ENCODE measurements at places on chromosomes 7 and 10.

GRCh38 chr10:54501929-54502328, 299.1 kb downstream of the PCDH15 start:
- DNase-seq, result no peak

GRCh38 chr10:132537684-132538001, at the start of gene INPP5A:
Gene INPP5A, plus strand, starts transcription at chr10:132537787. Its CDS starts 310 bp downstream, at chr10:132538097.
- DNase-seq, result no peak

GRCh38 chr10:119737039-119737663, 11.3 kb downstream of the INPP5F start:
- DNase-seq, result no peak

GRCh38 chr10:86311190-86311589, 55.4 kb downstream of the GRID1 start:
- DNase-seq, result no peak

DNA sequence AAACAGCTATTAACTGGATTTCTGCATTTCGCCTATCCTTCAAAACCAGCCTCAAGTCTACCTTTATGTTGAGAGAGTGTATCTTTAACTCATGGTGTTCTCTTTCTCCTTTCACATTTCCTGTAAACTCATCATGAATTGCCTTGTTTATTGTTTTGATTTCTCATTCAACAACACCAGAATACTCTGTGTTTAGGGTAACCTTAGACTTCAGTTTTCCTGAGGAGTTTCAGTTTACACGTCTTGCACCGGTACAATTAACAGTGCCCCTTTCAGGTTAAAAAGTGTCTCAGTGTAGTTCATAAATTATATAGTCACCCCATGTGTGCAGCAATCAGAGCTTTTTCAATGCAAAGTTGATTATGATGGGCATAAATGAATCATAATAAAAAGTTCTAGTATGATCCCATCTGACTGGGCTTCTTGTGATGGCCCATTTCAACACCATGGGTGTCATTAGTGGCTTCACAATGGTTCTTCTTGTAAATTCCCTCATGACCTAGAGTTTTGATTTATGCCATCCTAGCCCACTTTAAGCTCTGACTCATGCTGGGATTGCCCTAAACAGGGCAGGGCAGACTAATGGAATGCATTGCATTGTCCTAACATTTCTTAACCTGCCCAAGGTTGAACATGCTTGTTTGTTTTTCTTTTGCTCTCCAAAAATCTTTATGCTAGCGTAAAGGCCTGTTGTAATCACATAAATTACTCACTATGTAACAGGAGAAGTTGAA, 22.0 kb downstream of the ITGB8 start:
- DNase-seq, result no peak

DNA sequence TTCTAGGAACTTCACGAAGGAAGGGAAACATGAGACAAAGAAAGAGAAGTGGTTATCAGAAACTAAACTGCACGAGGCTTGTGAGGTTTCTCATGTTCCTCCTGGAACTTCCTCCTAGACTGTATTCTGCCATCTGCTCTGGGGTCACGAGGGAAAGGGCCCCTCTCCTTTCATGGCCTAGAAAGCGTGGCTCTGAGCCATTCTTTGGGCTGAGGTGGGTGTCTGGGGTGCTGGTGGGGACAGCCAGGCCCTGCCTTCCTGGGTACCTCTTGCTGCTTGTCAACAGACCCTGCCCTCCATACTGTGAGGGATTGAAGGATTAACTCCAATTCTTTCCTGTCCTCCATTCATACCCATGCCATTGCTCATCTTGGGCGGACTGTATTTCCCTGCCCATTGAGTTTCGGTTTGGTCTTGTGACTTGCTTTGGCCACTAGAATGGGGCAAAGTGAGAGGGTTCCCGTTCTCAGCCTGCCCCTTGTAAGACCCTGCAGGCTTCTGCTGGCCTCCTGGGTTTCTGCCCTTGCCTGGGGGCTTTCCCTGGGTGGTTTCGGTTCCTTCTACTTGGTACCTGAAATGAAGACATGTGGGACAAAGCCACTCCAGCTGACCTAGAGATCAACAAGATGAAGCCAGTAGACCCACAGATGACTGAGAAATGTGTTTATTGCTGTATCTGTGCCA, 14.9 kb upstream of the GIMAP8 start:
- no peak for DNase-seq

DNA sequence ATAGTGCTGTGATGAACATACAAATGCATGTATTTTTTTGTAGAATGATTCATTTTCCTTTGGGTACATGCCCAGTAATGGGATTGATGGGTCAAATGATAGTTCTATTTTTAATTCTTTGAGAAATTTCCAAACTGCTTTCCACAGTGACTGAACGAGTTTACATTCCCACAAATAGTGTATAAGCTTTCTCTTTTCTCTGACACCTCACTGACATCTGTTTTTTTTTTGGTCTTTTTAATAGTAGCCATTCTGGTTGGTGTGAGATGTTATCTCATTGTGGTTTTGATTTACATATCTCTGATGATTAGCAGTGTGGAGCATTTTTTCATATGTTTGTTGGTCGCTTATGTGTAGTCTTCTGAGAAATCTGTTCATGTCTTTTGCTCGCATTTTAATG, 195.0 kb upstream of the AGK start:
- no peak for DNase-seq

DNA sequence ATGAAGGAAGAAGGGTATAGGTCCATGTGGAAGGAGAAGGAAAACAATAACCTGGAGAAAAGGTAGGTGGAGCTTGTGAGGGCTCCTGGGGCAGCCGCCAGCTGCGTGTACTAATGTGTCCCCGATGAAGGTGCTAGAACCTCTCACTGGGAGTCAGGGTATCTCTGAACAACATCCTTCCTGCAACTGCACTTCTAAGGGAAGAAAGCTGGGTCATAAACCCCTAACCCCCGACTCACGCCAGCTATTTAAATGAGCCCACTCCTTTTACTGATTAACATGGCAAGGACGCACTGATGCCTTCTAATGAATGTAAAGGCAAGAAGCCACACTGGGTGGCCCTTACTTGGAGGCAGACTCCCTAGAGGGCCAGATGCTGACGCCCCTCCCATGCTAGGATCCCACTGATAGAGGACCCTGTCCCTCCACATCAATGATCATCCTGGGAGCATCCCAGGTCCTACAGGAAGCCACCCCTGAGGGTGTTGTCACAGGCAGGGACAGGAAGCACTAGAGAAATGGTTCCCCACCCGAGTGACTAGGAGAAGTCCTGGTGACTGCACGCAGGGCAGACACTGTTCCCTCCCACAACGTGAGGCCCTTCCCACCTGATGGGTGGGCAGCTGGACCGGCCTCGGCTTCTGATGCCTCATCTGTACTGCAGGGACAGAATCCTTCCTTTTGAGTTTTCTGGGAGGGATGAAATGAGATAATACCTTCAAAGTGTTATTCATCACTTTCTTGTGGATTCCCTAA, 20.4 kb downstream of the JCAD start:
- DNase-seq, result no peak

DNA sequence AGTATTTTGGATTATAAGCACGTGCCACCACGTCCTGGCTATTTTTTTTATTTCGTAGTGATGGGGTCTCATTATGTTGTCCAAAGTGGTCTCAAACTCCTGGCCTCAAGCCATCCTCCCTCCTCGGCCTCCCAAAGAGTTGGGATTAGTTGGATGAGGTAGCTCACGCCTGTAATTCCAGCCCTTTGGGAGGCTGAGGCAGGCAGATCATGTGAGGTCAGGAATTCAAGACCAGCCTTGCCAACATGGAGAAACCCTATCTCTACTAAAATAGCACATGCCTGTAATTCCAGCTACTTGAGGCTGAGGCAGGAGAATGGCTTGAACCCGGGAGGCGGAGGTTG, 21.8 kb upstream of the YWHAG start:
- DNase-seq, result no peak

DNA sequence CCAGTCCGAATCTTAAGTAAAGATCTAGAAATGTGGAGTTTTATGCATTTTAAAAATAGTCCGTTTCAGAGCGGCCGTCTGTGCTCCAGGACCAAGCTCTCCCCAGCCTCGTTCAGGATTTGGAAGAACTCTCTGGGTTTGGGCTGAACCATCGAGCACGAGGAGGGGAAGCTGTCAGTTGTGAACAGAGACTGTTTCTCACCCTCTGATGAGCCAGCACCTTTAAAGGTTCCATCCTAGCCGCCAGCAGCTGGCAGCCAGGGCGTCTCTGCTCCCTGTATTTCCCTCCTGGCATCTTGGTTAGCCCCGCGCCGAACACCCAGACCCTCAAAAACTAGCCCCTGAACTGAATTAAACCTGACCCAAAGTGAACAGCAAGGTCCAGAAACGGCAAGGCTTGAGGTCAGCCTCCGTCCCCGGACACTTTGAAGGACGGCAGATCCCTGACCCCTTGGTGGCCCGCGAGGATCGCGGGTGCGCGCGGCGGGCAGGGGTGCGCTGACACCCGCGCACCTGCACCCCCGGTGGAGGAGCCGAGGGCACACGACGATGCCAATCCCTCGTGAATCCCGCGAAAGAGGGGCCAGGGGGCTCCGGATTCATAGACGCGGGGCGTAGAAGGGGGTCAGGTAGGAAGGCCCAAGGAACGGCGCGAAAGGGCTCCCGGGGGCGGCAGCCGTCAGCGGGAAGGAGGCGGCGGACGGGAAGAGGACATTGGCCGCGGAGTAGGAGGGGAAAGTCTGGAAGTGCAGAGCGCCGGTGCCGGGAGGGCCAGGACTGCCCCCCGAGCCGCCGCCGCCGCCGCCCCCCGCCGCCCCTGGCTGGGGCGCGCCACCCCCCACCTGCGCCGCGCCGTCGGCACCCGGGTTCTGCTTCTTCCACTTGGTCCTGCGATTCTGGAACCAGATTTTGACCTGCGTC, 2.7 kb downstream of the NKX1-2 start:
- no peak for DNase-seq

Measured in CD4-positive, alpha-beta T cell treated with Interleukin-21 for 1 hour (primary cell).